ENCODE measurements at places on chromosomes 1 and 21.

DNA sequence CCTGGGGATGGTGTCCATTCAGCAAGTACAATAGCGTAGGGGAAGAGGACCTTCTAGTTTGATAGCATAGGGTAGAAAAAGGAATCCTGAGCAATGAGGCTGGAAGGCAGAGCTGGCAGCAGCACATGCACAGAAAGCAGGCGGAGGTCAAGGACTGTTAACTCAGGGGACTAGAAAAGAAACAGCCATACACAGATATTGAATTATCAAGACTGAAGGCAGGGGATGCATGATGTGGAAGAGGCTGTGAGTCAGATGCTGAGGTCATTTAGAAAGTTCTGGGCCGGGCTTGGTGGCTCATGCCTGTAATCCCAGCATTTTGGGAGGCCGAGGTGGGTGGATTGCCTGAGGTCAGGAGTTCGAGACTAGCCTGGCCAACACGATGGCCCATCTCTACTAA lies 65.6 kb downstream of the OPTC start:
- no peak for DNase-seq

DNA sequence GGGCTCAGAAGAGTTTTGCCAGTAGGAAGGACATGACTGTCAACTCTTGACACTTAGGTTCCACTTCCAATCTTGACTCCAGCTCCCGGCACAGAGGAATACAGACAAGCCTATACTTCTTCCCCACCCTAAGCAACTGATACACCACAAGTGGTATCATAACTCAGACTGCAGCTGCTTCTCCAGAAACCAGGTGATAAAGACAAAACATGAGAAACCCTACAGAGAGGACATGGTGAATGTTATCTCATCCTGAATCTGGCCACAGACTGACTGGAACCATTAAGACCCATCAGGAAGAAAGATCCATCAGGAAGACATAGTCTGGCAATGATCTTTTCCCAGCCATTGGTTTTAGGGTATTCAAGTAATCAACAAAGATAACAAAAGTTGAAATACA lies 13.8 kb downstream of the PAXBP1 start:
- no peak for DNase-seq

GRCh38 chr21:43646550-43647260 lies 12.6 kb downstream of the HSF2BP start:
- peak; percentile 54 for DNase-seq

DNA sequence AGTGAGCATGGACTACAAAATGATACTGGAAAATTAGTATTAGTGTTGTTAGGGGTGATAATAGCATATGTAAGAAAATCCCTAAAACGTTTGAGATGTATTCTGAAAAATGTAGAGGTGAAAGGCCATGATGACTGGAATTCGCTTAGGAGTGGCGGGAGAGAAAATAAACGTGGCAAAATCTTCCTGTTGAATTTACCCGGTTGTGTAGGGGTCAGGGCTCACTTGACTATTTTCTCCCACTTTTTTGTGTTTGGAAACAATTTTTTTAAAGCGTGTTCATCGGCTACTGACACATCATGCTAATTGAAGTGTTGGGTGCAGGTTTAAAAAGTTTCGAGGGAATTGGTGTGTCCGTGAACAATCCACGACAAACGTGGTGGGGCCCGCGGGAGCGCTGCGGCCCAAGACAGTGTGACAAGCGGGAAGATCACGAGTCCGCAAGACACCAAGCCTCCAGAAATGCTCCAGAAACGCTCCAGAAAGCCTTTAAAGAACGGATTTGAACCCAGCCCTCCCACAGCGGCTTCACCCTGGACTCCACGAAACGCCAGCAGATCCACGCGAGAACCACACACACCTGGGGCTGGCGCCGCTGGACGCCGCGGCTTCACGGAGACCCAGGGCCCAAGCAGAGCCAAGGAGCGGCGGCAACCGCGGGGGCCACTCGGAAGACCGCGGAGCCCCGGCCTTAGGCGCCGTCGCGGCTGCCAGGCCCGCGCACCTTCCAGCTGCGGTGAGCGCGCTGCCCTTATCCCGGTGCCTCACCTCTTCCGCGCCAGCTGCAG lies 573 bp downstream of the PSMG1 start:
- DNase-seq, result no peak

- no peak for DNase-seq
These were observed 18.7 kb downstream of the UBL4B start for GRCh38 chr1:110130989-110131388.

DNA sequence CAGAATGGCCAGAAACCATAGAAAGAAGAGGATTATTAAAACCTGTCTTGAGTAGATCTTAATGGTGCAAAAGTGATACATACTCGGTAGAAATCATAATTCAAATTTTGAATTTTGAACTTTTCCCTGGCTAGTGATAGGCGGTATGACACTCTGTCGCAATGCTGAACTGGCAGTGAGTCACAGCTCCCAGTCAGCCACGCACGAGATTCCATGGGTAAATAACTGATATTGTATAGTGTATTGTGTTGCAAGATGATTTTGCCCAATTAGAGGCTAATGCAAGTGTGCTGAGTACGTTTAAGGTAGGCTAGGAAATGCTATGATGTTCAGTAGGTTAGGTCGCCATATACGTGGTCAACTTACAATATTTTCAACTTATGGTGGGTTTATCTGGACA lies 207.0 kb downstream of the SIPA1L2 start:
- DNase-seq, result no peak

DNA sequence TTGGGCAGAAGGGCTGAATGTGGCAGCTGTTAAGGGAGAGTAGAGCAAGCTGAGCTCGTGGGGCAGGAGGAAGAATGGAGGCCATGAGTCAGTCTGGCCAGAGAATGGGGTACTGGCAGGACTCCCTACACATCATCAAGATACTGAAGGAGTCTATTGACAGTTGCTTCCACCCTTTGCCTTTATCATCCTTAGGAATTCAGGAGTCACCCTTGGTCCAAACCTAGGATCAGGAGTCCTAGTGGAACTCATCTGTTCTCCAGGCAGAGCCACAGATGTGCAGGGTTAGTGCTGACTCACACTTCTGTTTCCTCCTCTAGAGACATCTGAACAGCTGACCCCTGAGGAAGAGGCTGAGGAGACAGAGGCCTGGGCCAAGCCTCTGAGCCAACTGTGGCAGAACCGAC lies 18.7 kb upstream of the ST3GAL3 start:
- no peak for DNase-seq

GRCh38 chr1:156150333-156151011 lies 2.9 kb upstream of the SEMA4A start:
- DNase-seq, result no peak

DNA sequence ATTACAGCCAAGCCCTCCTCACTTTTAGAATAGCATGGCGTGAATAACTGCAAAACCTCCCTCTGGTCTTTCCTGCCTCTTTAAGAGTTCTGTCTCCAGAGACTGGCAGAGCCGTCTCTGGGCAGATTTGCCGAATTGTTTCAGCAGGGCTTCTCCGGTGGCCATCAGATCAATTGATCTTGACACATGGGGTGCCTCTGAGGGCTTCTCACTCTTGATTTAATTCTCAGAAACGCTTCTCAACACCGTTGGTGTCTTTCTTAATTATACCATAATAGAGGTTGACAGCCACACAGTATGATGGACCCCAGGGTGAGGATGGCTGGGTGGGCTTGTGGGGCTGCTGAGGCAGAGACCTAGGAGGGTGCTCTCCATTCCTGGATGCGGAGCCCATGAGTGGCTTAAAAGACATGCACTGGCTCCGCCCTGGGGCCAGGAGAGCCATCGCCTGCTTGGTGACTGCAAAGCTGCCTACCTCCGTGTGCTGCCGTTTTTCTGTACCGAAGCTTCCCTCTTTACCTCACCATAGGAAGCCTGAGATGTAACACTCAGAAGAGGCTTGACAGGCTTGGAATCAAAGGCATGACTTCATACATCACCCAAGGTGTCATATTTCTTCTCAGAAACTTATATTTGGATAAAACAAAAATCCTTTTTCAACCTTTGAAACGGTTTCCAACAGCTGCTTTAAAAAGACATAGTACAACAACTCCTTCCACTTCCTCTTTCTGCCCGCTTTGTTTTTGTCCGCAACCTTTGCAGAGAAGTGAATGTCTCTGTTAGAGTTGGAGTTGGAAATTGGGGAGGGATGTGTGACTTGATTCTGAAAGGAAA lies 82.9 kb downstream of the GALNT2 start:
- DNase-seq, result no peak

DNA sequence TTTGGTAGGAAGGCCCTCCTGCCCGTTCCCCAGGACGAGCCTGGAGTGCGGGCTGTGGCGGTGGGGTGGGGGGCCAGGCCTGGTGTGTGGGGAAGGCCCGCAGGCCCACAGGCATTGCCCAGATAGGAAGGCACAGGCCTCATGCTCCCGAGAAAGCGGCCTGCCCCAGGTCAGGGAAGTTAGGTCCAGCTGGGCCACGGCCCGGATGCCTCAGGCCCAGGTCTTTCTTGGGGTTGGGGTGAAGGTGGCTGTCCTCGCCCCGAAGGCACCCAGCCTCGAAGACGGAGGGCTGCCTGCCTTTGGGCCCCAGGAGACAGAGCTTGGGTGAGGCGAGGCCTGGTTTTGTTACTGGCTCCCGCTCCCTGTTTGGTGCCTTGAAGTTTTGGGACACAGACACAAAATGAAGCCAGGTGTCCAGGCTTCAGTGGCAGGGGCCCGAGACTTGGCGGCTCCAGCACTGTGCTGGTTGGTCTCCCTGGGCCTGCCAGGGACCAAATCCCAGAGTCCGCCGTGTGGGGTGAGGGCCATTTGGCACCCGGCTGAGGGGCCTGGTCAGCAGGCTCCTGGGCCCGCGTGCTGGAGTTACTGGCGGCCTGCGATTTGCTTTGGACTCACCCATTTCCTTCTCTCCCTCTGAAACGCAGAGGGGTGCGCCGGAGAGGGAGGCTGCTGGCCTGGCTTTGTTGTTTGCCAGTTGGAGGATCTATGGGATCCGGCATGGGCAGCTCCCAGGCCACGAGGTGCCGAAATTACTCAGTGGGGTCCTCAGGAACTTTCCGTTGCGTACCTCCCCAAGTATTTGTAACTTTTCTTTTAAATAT lies 2.0 kb downstream of the SKI start:
- no peak for DNase-seq

DNA sequence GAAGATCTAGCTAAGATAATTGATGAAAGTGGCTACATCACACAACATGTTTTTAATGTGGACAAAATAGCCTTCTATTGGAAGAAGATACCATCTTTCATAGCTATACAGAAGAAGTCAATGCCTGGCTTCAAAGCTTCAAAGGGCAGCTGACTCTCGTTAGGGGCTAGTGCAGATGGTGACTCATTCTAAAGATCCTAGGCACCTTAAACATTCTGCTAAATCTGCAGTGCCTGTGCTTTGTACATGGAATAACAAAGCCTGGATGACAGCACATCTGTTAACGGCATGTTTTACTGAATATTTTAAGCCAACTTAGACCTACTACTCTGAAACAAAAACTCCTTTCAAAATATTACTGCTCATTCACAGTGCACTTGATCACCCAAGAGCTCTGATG lies 65.6 kb upstream of the USP24 start:
- DNase-seq, result no peak

- no peak for DNase-seq
These were observed 294.9 kb downstream of the LRRIQ3 start for GRCh38 chr1:73903092-73903491.

GRCh38 chr1:145887631-145888030 lies 2.0 kb upstream of the ANKRD35 start:
- DNase-seq, result no peak

- no peak for DNase-seq
These were observed 22.1 kb upstream of the DIP2A start for GRCh38 chr21:46436621-46437020.

- no peak for DNase-seq
These were observed 101.1 kb downstream of the ADARB1 start for GRCh38 chr21:45175326-45176095.

- no peak for DNase-seq
These were observed 18.8 kb downstream of the EIF4G3 start for GRCh38 chr1:21157868-21158267.

GRCh38 chr1:86466986-86467385 lies 1.7 kb upstream of the CLCA1 start:
- DNase-seq, result no peak

GRCh38 chr1:47655521-47656300 lies 217.9 kb downstream of the FOXD2 start:
- DNase-seq, result no peak

DNA sequence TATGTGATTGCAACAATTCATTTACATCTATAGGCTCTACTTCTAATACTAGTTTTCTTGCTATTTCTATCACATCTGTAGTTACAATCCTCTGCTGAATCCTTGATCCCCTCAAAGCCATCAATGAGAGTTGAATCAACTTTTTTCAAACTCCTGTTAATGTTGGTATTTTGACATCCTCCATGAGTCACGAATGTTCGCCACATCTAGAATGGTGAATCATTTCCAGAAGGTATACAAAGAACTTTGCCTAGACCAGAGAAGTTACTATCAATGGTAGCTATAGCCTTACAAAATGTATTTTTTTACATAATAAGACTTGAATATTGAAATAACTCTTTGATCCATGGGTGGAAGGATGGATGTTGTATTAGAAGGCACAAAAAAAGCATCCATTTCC lies 110.0 kb downstream of the AMY1C start:
- DNase-seq, result no peak

DNA sequence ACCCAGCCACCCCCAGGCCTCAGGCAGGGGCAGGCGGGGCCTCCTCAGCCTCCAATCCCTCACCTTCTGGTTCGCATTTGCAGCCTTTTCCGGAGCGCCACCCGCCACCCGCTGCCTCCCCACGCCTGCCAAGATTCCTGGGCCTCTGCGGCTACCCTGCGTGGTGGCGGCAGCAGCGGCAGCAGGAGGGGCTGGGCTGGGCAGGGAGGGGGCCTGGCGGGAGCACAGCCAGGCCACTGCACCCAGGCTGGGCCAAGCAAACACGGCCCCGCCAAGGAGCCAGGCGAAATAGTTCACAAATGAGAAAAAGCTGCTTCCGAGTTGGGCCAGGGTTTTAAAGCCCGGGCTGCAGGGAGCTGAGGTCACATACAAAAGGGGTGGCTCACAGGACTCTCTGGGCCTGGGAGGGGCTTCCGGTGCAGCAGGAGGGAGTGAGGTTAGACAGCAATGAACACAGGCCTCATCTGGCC lies 9.8 kb downstream of the COL8A2 start:
- no peak for DNase-seq

- no peak for DNase-seq
These were observed 9.3 kb upstream of the F3 start for GRCh38 chr1:94550800-94551241.

DNA sequence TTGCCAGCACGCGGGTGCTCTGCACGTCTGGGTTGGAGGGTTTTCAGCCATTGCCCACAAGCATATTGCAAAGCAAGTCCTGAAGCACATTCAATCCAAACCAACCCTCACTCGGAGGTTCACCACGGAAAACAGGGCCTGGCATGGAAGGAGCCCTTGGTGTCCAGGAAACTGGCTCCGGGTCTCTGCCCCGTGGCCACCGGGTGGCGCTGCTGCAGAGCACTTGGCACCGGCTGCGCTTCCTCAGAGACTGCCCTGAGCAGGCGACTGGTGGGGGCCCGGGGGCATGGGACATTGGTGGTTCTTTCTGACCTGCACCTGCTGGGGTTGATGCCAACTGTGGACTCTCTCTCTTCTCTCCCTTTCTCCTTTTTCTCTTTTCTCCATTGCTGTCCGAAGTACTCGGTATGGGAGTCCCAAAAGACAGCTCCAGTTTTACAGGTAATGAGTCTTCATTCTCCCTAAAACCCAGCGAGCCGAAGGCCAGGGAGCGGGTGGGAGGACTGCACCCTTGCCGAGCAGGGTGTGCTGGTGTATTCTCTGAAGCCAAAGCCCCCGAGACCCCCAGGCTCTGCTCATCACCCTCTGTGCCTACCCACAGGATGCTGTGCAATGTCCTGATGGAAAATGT lies 4.1 kb upstream of the KCNAB2 start:
- peak; percentile 4 for DNase-seq
